ENCODE measurements at places on chromosomes 7 and 10.

- no peak overlapping the region for H3K27ac ChIP-seq
- DNase-seq: no peak
- H3K27me3 ChIP-seq: no peaks in the 10 kb centered on the region
- no peak overlapping the region for H3K4me3 ChIP-seq
- H3K36me3 ChIP-seq: no peaks in the 10 kb centered on the region
- H3K4me1 ChIP-seq: no peaks in the 10 kb centered on the region
Observed at GRCh38 chr7:137446025-137446424, 102.5 kb upstream of the PTN start.

DNA sequence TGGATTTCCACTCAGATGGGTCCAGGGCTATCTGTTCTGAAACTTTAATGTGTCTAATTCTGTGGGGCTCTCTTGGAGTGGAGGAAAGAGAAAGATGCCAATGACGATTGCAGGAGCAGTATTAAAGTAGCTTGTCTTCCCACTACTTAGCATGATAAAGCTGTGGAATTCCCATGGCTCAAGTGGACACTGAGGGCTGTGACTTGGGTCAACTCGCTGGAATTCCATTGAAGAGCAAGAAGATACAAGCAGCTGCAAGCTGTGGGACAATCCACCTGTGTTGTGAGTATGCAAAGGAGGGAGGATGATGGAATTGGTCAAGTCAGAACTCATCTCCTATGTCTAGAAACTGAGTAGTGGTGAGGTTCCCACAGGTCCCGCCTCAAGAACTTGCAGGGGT is 154.2 kb upstream of the MINDY3 start:
- no peak overlapping the region for H3K27ac ChIP-seq
- no peak for DNase-seq
- no peaks in the 10 kb centered on the region for H3K36me3 ChIP-seq
- no peaks in the 10 kb centered on the region for H3K4me1 ChIP-seq

DNA sequence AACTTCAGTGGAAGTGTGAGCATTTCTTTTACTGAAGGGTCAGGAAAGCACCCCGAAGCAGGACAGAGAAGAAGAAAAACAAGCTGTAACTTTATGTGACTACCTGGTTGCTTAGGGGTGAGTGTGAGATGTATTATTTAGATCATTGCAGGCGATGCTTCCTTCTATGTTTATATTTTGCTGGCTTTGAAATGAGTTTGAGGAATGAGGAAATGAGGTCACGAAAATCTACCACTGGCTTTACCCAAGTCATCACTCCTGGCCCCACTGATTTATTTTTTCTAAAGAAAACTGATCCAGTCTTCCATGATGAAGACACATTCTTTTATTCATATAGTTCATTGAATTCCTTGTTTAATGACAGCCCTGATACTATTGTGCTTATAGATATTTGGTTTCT is 716.6 kb upstream of the FZD8 start:
- H3K27ac ChIP-seq: no peak overlapping the region
- DNase-seq: no peak
- no peak overlapping the region for H3K4me3 ChIP-seq

- no peaks in the 10 kb centered on the region for H3K36me3 ChIP-seq
- DNase-seq: no peak
- H3K27ac ChIP-seq: no peak overlapping the region
- no peak overlapping the region for H3K4me3 ChIP-seq
- no peaks in the 10 kb centered on the region for H3K4me1 ChIP-seq
Observed at GRCh38 chr10:61164458-61165160, 220.6 kb upstream of the RHOBTB1 start.

Data from liver (tissue), 10 donors.